ENCODE measurements at places on chromosomes 3 and 15.

GRCh38 chr3:127140501-127141460 is 52.1 kb upstream of the PRR23E start:
- no peak for DNase-seq

- no peak for DNase-seq
Observed at GRCh38 chr3:137110392-137110996, 152.7 kb downstream of the IL20RB start.

- no peak for DNase-seq
Observed at GRCh38 chr15:41080144-41080543, 35.9 kb downstream of the INO80 start.

DNA sequence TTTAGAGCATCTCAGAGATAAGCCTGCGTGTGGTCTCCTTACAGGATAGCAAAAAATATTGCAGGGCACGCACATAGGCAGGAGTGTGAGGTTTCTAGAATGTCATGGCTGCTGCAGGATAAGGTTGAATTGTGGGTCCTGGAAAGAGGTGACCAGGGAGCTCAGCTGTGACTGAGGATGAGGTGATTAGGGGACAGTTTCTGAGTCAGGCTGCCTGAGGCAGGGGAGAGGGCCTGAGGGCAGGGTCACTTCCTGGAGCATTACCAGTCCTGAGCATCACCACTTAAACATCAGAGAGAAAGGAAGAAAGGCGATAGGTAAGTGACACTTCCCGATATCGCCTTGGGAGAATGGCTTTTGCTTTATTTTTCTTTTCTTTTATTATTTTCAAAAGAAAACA is 813.8 kb downstream of the TUSC7 start:
- no peak for DNase-seq

DNA sequence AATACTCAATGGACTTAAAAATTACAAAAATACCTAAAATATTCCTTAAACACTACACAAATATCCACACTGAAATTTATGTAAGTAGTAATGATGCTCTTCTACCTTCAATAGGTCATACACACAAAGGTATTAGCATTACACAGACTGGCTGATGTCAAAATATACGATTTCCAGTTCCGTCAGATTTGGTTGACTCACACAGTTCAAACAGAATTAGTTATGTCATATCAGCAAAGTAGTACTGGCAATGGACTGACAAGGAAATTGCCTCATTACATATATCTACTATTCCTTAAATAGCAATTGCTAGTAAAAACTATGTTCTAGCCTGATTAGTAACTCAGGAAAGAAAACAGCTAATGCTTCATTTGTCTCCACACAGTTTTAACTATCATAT is 70.8 kb downstream of the ADAM10 start:
- no peak for DNase-seq

- DNase-seq, result no peak
Observed at GRCh38 chr3:99502871-99503270, 135.5 kb upstream of the COL8A1 start.

DNA sequence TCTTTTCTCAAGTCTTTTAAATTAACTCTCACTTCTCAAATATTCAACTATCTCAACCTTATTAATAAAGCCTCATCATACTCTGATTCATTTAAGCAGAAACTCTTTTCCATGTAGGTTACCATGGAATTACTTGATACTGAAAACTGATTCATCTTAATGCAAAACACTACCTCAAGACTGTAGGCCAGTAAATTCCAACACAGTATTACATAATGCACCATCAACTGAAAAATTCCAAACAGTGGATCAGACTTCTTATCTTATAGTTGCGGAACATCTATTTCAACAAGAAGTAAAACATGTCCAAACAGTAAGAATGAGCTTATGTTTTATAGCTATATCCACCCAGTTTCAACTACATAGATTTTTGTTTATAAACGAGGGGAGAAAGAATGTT is 124.5 kb downstream of the PEAK1 start:
- no peak for DNase-seq

DNA sequence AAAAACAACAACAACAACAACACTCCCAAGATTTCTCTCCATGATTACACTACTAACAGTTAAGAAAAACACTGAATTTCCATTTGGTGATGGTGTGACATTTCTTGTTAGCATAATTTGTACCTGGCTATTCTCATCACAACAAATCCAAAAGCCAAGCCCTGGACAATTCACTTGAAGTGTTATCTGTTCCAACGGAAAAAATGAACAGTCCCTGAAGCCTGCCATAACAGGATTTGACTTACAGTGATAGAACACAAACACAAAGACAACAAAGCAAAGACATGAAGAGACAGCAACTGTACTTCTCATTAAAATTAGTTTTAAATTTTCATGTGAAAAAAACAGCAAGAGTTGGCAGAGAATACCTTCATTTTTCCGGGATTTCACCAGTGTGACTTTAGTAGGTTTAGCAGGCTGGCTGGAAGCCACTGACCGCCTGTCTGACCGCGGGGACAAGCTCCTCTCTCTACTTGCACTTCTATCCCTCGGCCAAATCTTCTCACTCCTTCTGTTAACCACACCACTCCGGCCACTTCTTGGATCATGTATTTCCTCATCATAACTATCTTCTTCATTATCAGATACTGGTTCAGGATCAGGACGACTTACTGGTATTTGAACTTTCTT is 56.3 kb downstream of the TJP1 start:
- no peak for DNase-seq

GRCh38 chr15:33292717-33293307 is 18.0 kb upstream of the RYR3 start:
- no peak for DNase-seq

- no peak for DNase-seq
Observed at GRCh38 chr15:40087068-40087810, 21.4 kb downstream of the BMF start.

- DNase-seq, result no peak
Observed at GRCh38 chr3:136277115-136277514, 27.0 kb downstream of the PCCB start.

DNA sequence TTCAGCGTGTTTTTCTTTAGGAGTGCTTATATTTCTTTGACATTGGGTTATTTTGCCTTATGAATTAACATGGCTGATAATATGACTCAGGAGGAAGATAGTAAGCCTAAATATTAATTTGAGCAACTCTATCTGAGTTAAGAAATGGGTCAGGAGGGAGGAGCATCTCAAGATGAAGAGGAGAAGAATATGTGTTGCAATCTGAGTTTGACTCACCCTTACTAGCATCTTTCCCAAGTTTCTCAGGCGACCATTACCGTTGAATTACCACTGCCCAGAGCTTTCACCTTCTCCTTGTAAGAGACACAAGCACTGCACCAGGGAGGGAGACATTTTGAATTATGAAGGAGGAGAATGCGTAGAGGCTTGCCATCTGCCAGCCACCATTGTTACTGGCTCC is 138.3 kb upstream of the MYRIP start:
- no peak for DNase-seq

DNA sequence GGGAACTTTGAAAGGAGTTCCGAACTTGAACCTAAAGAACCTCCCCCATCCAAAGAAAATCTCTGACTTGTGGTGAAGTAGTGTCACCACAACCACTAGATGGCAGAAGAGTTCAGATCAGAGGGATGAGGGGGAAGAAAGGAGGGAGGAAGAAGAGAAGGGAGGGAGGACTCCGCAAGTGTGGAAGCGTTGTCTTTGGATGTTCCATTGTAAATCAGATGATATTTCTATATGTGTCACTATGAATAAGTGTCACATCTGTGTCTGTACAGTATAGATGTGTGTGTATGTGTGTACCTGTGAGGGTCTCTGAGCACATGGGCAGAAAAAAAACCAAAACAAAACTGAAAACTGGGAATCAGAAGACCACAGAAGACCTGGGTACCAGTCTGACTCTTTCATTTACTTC is 16.9 kb downstream of the SLC24A1 start:
- DNase-seq, result no peak

- DNase-seq, result no peak
Observed at GRCh38 chr15:69606144-69606543, 153.5 kb downstream of the RPLP1 start.

DNA sequence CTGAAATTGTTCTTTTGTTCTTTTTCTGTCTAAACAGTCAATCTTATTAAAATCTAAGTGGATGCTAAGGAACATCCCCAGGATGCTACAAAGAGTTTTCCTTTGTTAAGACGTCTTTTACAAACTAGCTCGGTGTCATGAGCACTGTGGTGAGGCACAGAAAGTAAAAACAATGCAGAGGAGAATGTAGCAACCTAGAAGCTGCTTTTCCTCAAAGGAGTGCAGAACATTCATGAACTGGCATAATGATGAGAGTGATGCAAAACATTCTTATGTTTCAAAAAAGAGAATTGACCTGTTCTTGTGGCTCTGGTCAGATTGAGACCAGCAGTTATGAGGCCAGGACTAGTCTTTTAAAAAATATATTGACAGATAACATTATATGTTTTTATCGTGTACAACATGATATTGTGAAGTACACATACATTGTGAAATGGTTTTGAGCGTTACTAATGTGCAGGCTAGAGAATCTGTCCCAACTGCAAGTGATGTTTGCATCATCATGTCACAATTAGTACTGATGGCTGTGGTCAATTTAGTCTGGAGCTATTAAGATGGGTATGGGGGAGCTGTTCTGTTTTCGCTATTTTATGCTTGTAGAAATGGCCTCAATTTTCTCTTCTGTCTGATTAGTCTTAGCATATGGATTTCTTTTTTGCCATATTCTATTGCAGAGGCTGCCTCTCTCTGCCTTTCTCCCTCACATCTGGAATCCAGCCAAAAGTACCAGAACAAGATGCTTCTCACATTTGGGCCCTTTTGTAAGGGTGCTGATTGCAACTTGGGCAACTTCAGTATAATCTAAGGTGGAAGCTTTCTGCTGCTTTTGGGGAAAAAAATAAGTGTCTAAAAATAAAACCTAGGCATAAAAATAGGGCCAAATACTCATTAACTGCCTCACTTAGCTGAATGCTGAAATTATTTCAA is 50.2 kb downstream of the HHLA2 start:
- DNase-seq, result no peak

DNA sequence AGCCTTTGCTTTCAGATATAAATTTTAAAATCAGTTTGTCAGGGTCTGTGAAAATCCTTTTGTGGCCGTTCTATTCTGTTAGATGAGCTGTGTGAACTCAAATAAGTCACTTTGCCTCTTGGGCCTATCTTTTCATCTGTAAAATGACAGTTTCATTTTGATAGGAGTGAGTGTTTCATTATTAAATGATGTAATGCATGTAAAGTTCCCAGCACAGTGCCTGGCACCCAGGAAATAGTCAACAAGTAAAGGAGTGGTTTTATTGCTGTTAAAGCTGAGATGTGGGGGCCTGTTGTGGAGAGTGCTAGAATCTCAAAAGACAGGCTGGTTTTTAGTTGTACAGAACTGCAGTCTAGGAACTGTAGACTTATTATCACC is 394.5 kb upstream of the CFAP20DC start:
- no peak for DNase-seq

DNA sequence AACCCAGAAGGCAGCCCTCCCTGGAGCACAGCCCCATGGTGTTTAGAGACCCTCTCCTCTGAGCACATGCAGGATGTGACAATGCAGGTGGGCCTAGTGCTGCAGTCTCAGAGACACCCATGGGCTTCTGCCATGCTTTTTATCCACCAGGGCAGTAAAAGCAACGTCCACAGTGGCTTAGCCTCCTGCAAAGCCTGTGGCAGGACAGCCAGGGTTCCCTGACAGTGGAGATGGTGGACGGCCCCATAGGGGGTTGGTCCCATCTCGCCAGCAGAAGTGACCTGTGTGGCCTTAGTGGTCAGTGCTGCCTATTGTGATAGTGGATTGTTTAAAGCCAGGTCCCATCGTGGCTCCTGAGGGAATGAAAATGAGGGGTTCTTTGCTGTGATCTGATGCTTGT is 46.6 kb downstream of the APBA2 start:
- DNase-seq, result no peak

DNA sequence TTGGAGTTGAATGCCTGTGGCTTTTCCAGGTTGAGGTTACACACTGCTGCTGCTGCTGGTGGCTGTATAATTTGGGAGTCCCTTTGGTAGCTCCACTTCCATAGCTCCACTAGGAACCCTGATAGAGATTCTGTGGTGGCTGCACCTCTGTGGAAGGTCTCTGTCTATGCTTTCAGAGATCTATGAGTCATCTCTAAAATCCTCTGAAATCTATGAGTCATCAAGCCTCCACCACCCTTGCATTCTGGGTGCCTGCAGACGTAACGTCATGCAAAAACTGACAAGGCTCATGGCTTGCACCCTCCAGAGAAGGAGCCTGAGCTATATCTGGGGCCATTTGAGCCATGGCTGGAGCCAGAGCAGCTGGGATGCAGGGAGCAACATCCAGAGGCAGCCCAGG is 1037.0 kb upstream of the CFAP20DC start:
- DNase-seq, result no peak

- DNase-seq, result no peak
Observed at GRCh38 chr15:71709808-71710418, 100.4 kb upstream of the NR2E3 start.

GRCh38 chr3:99418709-99419108 is 219.7 kb upstream of the COL8A1 start:
- no peak for DNase-seq

DNA sequence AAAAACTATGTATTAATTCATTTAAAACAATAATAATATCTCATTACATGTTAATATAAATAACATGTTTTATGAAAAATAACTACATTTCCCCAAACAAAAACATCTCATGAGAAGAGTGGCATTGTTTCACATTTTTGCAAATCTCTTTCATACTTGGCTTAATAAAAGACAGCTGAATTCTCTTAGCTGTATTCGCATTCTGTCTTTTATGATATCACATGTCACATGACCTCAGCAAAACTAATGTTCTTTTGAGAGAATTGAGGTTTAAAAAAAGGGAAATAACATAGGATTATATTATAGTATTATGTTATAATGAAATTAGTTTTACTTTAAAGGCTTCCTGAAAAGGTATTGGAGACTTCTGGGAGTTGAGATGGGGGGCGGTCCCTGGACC is 48.4 kb upstream of the SPPL2A start:
- no peak for DNase-seq

DNA sequence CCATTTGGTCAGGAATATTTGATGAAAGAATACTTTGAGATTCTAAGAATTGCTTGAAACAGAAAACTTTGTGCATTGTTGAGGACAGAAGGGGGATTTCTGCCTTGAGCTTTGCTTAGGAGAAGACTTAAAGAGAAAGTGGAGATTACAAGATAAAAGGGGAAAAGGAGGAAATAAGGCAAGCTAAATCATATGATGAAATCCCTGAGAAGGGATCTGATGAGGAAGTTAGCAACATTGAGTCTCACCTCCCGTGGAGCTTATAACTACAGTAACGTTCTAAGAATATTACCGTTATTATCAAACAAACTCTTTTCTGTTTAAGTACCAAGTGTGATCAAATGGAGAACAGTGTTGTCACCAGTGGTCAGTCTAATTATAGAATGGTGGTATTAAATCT is 414.7 kb upstream of the NAALADL2 start:
- DNase-seq, result no peak

- no peak for DNase-seq
Observed at GRCh38 chr3:49840388-49840787, 16.0 kb downstream of the TRAIP start.

DNA sequence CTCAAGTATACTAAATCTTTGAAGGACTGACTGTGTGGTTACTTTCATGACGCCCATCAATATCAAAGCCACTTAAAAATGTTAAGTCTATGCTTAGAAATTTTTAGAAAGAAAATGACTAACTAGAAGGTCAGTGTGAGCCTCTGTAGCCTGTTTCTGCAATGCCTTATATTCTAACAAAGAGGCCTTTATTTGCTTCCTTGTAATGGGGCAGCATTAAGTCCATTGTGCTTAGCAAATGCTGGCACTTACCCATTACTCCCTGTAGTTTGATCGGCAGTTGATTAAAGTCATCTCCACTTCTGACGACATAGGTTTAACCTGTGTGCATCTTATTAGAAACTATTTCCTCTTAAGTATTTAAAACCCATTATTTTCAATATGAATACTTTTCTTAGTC is 91.6 kb upstream of the FAM98B start:
- no peak for DNase-seq
